HT-29 (cell line): ENCODE measurements at places on chromosomes 12 and 14. TPM values are rescaled to one million over a fixed set of nuclear protein-coding genes. Genes with fewer than 3 reads are reported as not detected.

The DNAJC22 gene
- 8.2 and 9.2 TPM in 2 replicates for total RNA-seq

The PZP gene
- total RNA-seq: not detected in 2 replicates

The TAS2R20 gene
- total RNA-seq: 0.79 and 0.86 TPM in 2 replicates

The KRT73 gene
- not detected in 2 replicates for total RNA-seq

The EML5 gene
- total RNA-seq: under 0.01 and 0.63 TPM in 2 replicates

The ADAM21 gene
- not detected in 2 replicates for total RNA-seq

The FOXG1 gene
- not detected in 2 replicates for total RNA-seq

The IQSEC3 gene
- not detected in 2 replicates for total RNA-seq

The LPAR5 gene
- total RNA-seq: 0.03 TPM in 1 of 2 replicates, not detected in the other

The TMEM229B gene
- 0.08 and 0.15 TPM in 2 replicates for total RNA-seq

DNA sequence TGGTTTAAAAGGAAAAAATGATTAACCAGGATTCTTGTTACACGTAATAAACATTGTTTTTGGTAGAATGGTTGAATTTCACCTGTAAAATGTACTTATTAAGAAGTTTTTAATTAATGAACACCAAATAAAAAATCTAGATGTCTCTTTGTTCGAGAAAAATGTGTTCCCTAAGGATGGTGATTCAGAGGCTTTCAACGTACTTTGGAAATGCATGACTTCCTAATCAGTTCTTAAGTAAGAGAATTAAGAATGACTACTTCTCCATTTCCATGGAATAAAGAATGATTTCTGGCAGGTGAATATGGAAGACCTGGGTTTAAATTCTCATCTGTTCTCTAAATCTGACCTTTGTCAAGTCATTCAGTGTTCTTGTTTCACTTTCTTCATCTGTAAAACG lies 428.6 kb downstream of the KCNH5 start:
- DNase-seq: no peak

GRCh38 chr12:68389305-68389704 lies 57.1 kb upstream of the MDM1 start:
- DNase-seq: no peak

DNA sequence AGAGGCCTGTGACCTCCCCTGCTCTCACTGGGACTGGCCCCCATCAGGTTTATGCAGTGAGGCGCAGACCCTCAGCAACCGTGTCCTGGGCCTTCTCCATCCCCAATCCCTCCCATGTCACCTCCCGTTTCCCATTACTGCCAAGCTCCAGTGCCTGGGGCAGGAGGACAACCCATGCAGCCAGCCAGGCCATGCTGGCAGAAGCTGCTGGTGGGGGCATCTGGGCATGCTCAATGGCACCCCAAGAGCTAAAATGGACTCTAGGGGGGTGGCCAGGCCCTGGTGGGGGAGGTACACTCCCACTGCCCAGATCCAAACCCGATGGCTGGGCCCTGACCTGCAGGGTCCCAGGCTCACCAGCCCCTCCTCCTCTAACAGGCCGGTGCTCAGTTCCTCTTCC lies 20.5 kb upstream of the GPR132 start:
- DNase-seq: no peak

GRCh38 chr12:8664228-8664913 lies 1.7 kb upstream of the MFAP5 start:
- no peak for DNase-seq

- DNase-seq: peak; percentile 82
Measured at GRCh38 chr14:75041613-75042012, 9.7 kb downstream of the MLH3 start.

GRCh38 chr14:79764323-79764722 lies 447.0 kb downstream of the DIO2 start:
- no peak for DNase-seq

GRCh38 chr12:64992641-64993040 lies 128.5 kb downstream of the WIF1 start:
- DNase-seq: no peak

GRCh38 chr14:81245771-81246170 lies 25.0 kb upstream of the GTF2A1 start:
- no peak for DNase-seq

- DNase-seq: no peak
Measured at GRCh38 chr12:132385923-132386751, 56.7 kb upstream of the GALNT9 start.

DNA sequence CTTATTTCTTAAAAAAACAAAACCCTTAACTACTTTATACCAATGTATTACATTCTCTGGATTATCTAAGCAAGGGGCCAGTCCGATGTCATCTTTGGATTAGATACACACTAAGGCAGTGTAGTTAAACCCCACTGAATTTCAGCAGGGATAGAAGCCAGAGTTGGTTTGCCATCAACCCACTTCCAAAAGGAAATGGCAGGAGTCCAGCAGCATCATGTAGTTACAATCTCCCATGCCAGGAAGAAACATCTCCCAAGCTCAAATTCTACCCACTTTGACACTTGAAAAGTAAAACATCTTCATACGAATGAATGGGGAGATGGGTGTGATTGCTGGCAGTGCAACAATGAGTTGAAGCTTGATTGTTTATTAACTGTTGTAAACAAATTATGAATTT lies 203.5 kb upstream of the PLXNC1 start:
- DNase-seq: no peak

DNA sequence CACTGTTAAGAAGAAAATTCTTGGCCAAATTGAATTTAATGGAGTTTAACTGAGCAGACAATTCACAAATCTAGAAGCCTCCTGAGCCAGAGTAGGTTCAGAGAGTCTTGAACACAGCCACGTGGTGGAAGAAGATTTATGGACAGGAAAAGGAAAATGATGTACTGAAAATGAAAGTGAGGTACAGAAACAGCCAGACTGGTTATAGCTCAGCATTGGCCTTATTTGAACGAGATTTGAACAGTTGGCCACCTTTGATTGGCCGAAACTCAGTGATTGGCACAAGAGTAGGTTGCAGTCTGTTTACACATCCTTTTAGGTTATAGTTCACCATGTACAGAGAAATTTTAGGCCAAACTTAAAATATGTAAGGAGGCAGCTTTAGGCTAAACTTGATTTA lies 9.9 kb downstream of the OAS2 start:
- DNase-seq: no peak
